Stimulated activated CD4-positive, alpha-beta T cell treated with anti-CD3 and anti-CD28 coated beads, Interleukin-12 subunit alpha, Interleukin-12 subunit beta, amount 100 ng/mL, for 4 hours (primary cell): ENCODE measurements at places on chromosomes 7 and 10.
A peak's percentile ranks its signal among the peaks of the same experiment; 100 is the strongest.

- no peak for DNase-seq
Observed at GRCh38 chr7:138460176-138460648, at the start of gene TRIM24. Gene TRIM24, plus strand, starts transcription at chr7:138460259. Its CDS starts 290 bp downstream, at chr7:138460549.

DNA sequence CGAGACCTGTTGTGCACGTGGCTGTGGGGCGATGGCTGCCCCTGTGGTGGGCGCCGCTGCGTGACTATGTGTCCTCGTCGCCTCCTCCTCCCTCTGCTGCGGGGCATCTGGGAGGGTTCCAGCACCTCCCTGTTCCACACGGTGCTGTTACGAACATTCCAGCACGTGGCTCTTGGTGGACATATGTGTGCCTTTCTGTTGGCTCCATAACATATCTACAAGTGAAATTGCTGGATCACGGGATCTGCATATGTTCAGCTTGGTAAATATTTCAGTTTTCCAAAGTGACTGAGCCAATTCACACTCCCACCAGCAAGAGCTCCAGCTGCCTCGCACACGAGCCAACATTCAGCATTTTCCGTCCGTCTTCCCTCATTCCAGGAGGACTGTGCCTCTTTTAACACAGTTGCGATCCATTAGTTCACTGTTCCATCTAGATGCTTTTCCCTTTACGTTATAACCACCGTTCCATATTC, 25.1 kb downstream of the SNX8 start:
- DNase-seq, result no peak

- no peak for DNase-seq
Observed at GRCh38 chr7:130356121-130356875, 11.7 kb downstream of the CPA5 start.

GRCh38 chr7:12945901-12946300, 258.5 kb downstream of the ARL4A start:
- DNase-seq, result no peak

DNA sequence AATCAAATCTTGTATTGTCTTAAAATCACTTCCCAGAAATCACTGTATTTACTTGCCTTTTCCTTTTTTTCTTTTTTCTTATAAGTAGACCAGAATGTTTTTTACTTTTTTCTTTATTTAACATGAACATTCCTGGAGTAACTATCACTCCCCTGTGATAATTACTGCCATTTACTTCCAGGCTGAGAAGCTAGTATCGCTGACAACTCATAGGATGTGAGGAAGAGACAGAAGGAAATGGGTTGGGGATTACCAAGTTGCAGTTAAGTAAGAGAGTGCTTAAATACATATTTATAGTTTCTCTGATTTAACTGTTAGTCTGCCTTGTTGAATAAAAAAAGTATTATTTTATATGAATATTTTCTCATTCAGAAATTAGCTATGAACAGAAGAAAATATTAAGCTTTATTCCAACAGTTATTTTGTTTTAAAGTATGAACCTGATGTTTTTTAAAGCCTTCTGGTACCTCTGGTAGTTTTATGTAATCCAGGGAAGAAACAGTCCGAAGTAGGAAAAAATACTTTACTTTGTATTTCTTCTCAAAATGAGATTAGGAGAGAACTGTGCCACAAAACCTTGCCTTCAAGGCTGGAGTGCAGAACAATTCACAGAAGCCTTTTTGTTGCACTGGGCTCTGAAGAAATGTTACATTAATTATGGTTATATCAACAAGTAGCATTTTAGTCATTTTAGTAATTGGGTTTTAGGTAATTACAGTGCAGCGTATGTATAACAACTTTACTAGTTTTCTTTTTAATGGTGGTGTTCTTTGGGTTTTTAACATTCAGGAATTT, 72.8 kb downstream of the SHOC2 start:
- no peak for DNase-seq

DNA sequence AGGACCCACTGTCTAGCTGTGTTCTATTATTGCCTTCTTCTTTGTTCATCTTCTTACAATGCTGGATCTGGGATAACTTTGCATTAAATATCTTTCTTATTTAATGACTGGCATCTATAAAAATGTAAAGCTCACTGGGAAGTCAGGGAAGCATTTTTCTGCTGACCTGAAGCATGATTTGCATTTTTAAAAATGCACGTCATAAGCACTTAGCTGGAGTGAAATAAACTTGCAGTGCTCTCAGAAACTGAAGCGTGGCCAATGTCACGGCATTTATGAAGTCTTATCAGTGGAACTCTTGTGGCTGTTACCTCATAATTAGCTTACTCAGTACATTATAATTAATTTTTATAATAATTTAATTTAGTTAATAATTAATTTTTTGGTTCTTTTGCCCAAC, 59.1 kb downstream of the FRMD4A start:
- DNase-seq, result no peak

DNA sequence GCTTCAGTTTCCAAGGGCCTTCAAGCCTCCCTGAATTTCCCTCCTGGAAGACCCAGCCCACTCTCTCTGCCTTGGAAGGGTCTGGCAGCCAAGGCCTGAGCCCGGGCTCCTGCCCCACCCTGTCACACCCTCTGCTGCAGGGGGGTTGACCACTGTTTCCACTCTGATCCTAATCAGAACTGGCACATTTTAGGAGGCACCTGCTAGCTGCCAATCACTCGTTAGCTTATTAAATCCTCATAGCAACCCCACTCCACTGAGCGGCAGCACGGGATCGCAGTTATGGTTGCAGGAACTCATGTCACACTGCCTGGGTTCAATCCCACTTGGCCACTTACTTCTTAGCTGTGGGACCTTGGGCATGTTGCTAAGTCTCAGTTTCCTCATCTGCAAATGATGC, 12.9 kb downstream of the HSPB1 start:
- no peak for DNase-seq

DNA sequence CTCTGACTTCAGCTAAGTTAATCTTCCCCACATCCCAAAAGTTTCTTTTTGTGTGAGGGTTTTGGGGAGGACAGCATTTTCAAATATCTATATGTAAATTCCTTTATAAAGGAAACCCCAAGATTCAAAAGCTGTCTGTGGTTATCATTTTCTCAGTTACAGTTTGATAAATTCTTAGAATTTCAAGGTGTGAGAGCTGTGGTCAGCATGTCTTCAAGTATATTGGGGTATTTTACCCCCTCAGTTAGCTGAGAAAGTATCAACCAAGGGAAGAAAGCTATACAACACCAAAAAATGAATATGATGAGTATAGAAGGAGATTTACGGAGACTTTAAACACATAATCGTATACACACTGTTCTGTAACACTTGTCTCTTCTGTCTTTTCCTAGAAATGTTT, 109.2 kb downstream of the SND1 start:
- no peak for DNase-seq

- no peak for DNase-seq
Observed at GRCh38 chr10:94200146-94200837, 162.4 kb downstream of the NOC3L start.

DNA sequence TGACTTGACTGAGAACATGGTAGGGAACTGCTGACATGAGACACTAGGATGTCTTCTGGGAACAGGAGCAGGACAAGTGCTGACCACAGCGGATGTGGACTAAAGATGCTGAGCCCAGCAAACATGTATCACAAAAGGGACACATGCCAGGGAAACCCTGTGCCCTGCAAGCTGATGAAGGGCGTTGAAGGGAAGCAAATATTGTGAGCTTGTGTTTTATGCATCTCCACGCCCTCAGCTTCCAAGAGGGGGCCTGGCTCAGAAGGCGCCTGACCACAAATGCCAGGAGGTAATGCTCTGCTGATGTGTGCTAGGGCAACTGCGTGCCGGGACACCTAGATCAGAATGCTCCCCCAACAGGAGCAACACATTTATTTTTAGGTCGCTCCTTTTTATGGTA, 207.3 kb downstream of the CXCL12 start:
- DNase-seq, result no peak

DNA sequence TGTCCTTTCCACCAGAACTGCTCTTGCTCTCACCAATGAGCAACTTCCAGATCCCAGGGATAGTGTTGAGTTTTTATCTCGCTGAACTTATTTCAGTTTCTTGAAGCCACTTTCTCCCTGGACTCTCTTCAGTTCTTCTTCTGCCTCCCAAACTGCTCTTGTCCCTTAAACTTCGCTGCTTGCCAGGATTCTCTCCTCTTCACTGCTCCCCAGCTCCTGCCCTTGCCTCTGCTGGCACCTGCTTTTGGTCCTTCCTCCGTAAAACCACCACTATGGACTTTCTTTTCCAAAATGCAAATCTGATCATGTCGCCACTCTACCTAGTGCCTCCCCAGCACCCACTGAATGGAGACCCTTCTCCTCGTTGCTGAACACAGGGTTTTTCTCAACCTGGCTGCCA, 92.8 kb upstream of the PALS2 start:
- no peak for DNase-seq

DNA sequence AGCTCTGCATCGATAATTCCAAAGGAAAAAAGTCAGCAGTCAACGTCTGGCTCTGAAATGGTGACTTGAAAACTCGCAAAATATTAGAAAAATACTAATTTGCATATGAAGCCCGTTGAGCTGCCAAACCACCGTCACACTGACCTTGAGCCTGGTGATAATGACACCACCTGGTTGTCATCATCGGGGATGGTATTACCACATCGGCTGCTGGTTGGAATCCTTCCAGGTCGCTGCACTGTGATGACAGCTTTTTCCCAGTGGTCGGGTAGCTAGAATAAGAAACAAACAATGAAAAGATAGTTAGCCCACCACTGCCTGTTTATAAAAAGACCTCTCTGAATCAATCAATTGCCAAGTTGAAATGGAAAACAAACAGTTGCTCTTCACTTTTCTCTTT, 41.6 kb downstream of the LAMB1 start:
- no peak for DNase-seq

DNA sequence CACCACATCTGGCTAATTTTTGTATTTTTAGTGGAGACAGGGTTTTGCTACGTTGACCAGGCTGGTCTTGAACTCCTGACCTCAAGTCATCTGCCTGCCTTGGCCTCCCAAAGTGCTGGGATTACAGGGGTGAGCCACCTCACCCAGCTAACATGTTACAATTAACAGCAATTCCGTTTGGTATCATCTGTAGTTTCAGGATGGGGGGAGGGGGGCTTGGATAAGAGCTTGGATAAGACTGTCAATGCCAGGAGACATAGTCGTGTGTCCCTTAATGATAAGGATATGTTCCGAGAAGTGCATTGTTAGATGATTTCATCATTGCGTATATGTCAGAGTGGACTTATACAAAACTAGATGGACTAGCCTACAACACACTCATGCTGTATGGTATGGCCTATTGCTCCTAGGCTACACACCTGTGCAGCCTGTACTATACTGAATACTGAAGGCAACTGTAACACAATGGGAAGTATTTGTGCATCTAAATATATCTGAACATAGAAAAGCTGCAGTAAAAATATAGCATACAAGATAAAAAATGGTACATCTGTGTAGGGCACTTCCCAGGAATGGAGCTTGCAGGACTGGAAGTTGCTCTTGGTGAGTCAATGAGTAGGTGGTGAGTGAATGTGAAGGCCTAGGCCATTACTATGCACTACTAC, 103.9 kb upstream of the TNS3 start:
- no peak for DNase-seq

- DNase-seq, result no peak
Observed at GRCh38 chr7:47460251-47460989, 121.5 kb downstream of the TNS3 start.

GRCh38 chr10:79608505-79609375, 2.0 kb upstream of the SFTPA1 start:
- DNase-seq, result peak; percentile 22

- DNase-seq, result no peak
Observed at GRCh38 chr7:117393781-117394180, 33.5 kb downstream of the ASZ1 start.

- DNase-seq, result no peak
Observed at GRCh38 chr7:133978502-133979295, 148.4 kb upstream of the LRGUK start.

- no peak for DNase-seq
Observed at GRCh38 chr7:4613846-4614548, 68.1 kb upstream of the FOXK1 start.

DNA sequence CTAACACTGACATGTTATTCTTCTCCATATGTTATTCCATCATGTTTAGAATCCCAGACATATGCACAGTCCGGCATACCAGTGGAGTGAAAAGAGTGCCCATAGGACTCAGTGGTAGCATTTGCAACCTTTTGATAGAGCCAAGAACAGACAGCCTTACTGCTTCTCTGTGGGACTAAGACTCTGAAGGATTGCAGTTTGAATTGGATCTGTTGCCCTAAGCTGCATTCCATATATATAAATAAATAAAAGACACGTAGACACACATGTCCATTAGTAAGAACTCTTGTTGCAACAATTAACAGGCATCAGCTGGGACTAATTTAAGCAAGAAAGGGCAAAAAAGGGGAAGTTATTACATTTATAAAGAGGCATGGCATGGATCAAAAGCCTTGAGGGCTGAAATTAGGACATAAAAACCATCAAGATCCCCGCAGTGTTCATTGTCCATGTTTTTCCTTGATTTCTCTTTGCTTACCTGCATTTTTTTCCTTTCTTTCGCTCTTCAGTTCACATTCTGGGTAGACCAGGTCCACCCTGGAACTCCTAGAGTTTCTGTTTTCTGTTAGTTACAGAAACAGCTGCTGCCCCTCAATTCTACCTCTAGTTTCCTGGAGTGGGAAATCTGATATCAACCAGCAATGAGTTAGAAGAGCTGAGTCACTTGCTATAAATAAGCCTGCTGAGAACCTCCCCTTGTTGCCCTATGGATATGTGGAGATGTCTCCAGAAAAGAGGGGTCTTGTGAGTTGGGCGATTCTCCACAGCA, 132.4 kb downstream of the SORCS1 start:
- DNase-seq, result no peak

DNA sequence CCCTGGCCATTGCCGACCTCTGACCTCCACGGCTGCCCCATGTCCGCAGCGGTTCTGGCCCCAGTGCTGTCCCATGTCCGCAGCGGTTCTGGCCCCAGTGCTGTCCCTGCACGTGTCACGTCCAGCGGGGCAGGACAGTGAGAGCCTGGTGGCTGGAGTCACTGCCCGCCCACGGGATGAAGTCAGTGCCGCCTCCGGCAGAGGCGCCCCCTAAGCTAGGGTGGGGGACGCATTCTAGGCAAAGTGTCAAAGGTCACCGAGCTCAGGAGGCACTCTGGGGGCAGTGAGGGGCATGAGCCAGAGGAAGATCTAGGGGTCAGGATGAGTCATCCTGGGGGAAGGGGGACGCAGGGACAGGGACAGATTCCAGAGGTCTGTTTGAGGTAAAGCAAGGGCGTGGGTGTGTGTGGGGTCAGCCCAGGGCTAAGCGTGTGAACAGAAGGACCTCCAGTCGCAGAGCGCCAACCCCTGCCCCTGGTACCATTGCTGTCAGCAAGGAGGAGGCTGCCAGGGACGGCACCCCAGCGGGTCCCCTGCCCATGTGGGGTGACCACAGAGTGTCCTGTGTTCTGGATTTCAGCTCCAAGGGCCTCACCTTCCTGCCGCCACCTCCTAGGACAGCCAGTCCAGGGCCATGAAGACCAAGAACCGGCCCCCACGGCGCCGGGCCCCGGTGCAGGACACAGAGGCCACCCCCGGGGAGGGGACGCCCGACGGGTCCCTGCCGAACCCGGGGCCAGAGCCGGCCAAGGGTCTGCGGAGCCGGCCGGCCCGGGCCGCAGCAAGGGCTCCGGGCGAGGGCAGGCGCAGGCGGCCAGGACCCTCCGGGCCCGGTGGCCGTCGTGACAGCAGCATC, 665 bp downstream of the BHLHA15 start:
- no peak for DNase-seq

GRCh38 chr10:47104151-47104605, 192.9 kb downstream of the PTPN20 start:
- no peak for DNase-seq

GRCh38 chr10:72622271-72622670, 3.6 kb downstream of the MICU1 start:
- no peak for DNase-seq
